ENCODE measurements at places on chromosomes 4 and X. TPM values are rescaled to one million over a fixed set of nuclear protein-coding genes. Genes with fewer than 3 reads are reported as not detected.

Gene CASK
- 78.3 TPM for total RNA-seq

Gene RNF128
- 8.1 TPM for total RNA-seq

Gene SATL1
- total RNA-seq = not detected

GRCh38 chrX:13283512-13283911, 36.3 kb downstream of the ATXN3L start:
- DNase-seq = peak; percentile 40
- no peaks in the 10 kb centered on the region for H3K27me3 ChIP-seq
- no peak overlapping the region for H3K27ac ChIP-seq

- no peak overlapping the region for H3K27ac ChIP-seq
- no peak overlapping the region for H3K4me3 ChIP-seq
- no peak for DNase-seq
- H3K36me3 ChIP-seq = no peaks in the 10 kb centered on the region
Measured at GRCh38 chr4:170698334-170698733, 608.6 kb upstream of the AADAT start.

- H3K27me3 ChIP-seq = no peaks in the 10 kb centered on the region
Measured at GRCh38 chrX:53256446-53257041, 24.8 kb downstream of the IQSEC2 start.

Gene ABHD18
- 5.4 TPM for total RNA-seq

DNA sequence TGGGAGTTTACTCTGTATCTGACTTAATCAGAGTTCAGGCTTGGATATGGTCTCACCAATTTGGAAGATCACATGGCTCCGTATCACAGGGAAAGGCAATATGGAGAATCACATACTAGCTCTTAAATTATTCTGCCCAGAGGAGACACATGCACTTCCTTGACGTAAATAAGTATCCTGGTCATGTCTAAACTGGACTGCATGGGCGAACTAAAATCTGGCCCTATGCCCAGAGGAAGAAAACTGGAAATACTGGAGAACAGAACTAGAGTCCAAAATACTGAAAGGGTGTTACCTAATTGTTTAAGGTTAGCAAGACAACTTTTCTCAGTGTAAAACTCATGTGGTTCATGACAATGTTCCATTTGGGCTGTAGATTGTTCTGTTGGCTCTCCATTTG, 832.3 kb downstream of the RAB28 start:
- no peaks in the 10 kb centered on the region for H3K27me3 ChIP-seq
- H3K36me3 ChIP-seq = no peaks in the 10 kb centered on the region
- no peaks in the 10 kb centered on the region for H3K4me1 ChIP-seq

Gene PAGE1
- total RNA-seq = not detected

Gene CT55
- not detected for total RNA-seq

DNA sequence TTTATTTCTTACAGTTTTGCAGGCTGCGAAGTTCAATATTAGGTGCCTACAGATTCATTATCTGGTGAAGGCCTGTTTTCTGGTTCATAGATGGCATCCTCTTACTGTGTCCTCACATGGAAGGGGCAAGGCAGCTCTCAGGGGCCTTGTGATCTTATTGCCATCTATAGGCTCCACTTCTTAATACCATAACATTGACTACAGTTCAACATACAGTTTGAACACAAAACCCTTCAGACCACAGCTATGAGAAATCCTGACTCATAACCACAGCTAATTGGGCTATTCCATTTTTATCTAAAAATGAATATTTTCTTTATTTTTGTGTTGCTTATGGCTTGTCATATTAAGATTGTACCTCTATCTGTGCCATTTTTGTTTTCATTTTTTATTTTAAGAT, 72.3 kb downstream of the STAG2 start:
- H3K4me3 ChIP-seq = no peak overlapping the region
- no peak overlapping the region for H3K27ac ChIP-seq
- H3K27me3 ChIP-seq = no peaks in the 10 kb centered on the region
- no peaks in the 10 kb centered on the region for H3K36me3 ChIP-seq
- no peaks in the 10 kb centered on the region for H3K4me1 ChIP-seq

Gene GAGE12H
- not detected for total RNA-seq

GRCh38 chrX:14673764-14674163, 144.4 kb downstream of the GLRA2 start:
- peak; percentile 89 for DNase-seq
- H3K4me3 ChIP-seq = no peak overlapping the region
- H3K27ac ChIP-seq = no peak overlapping the region
- H3K4me1 ChIP-seq = peaks cover 3% of the 10 kb centered on the region
- H3K36me3 ChIP-seq = no peaks in the 10 kb centered on the region

GRCh38 chr4:153787575-153787974, 1.3 kb downstream of the SFRP2 start:
- DNase-seq = no peak
- peaks cover 41% of the 10 kb centered on the region for H3K27me3 ChIP-seq
- H3K4me3 ChIP-seq = no peak overlapping the region
- no peak overlapping the region for H3K27ac ChIP-seq

GRCh38 chrX:19672222-19672812, 157.0 kb upstream of the MAP3K15 start:
- no peak overlapping the region for H3K27ac ChIP-seq
- H3K36me3 ChIP-seq = no peaks in the 10 kb centered on the region
- no peaks in the 10 kb centered on the region for H3K27me3 ChIP-seq
- H3K4me1 ChIP-seq = no peaks in the 10 kb centered on the region

Gene ARHGAP36
- total RNA-seq = not detected

Gene TCEAL7
- 32.5 TPM for total RNA-seq

DNA sequence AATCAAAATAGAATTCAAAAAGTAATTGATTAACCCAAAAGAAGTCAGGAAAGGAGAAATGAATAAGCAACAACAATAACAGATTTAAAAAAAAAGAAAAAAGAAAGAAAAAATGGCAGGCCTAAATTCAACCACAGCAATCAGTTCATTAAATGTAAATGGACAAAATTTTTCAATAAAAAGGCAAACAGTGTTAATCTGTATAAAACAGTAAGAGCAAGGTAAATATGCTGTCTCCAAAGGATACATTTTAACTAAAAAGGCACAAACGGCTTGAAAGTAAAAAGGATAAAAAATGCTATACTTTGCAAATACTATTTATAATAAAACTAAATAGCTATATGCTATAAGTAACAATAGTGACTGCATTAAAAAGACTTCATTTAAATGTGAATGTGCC, 582.0 kb downstream of the SPRY1 start:
- DNase-seq = no peak
- no peaks in the 10 kb centered on the region for H3K27me3 ChIP-seq
- H3K27ac ChIP-seq = no peak overlapping the region
- no peak overlapping the region for H3K4me3 ChIP-seq

GRCh38 chr4:88211473-88212252, 53.2 kb upstream of the ABCG2 start:
- no peaks in the 10 kb centered on the region for H3K36me3 ChIP-seq
- H3K27ac ChIP-seq = no peak overlapping the region
- DNase-seq = peak; percentile 59
- no peaks in the 10 kb centered on the region for H3K27me3 ChIP-seq
- H3K4me1 ChIP-seq = no peaks in the 10 kb centered on the region
- no peak overlapping the region for H3K4me3 ChIP-seq

Gene ENPP6
- total RNA-seq = 0.17 TPM

DNA sequence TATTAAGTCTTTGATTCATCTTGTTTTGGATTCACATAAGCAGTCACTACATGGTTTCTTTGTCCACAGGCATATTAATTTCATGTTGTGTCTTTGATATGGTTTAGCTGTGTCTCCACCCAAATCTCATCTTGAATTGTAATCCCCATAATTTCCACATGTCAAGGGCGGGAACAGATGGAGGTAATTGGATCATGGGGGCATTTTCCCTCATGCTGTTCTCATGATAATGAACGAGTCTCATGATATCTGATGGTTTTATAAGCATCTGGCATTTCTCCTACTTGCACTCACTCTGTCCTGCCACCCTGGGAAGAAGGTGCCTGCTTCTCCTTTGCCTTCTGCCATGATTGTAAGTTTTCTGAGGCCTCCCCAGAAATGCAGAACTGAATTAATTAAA, 1811.2 kb upstream of the PCDH10 start:
- no peaks in the 10 kb centered on the region for H3K27me3 ChIP-seq
- no peak for DNase-seq
- H3K4me3 ChIP-seq = no peak overlapping the region
- H3K4me1 ChIP-seq = no peaks in the 10 kb centered on the region

DNA sequence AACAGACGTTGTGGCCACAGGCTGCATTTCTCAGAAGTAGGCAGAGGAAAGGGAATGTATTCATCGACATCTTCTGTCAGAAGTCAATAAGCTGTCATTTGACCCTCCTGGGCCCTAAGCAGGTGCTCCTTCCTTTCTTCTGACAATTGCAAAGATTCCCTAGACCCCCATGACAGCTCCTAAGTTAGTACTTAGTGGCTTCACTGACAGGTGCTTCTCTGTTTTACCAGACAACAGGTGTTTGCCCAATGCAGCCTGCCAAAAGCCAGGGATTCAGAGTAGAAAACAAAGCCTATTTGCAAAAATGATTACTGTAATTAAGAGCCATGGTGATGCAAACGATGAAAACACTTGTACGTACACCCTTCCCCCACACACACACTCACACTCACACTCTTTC, 7.5 kb upstream of the FGF5 start:
- H3K4me1 ChIP-seq = peaks cover 7% of the 10 kb centered on the region
- H3K36me3 ChIP-seq = no peaks in the 10 kb centered on the region
- H3K27me3 ChIP-seq = no peaks in the 10 kb centered on the region
- no peak for DNase-seq
- H3K27ac ChIP-seq = no peak overlapping the region

- H3K36me3 ChIP-seq = no peaks in the 10 kb centered on the region
- no peaks in the 10 kb centered on the region for H3K4me1 ChIP-seq
- H3K4me3 ChIP-seq = no peak overlapping the region
- H3K27ac ChIP-seq = no peak overlapping the region
- no peaks in the 10 kb centered on the region for H3K27me3 ChIP-seq
Measured at GRCh38 chrX:23344238-23344903, 9.7 kb downstream of the PTCHD1 start.

DNA sequence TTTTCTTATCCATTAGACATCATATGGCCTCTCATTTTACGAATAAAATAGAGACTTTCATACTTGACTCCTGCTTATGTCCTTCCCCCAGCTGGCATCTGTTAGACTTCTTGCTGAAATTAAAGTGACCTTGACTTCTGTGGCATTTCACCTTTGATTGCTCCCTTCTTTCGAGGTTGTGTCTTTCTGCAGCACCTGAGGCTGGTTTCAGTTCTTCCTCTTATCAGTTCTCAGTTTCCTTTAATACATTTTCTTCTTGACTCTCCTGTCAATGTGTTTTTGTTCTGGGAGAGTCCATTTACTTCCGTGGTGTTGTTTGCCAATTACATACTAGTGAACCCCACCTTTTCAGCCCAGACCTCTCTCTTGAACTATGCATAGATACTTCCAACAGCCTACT, 81.6 kb downstream of the RBPJ start:
- no peaks in the 10 kb centered on the region for H3K27me3 ChIP-seq
- H3K36me3 ChIP-seq = peaks cover 5% of the 10 kb centered on the region
- DNase-seq = no peak
- H3K4me1 ChIP-seq = no peaks in the 10 kb centered on the region
- H3K27ac ChIP-seq = no peak overlapping the region
- no peak overlapping the region for H3K4me3 ChIP-seq

DNA sequence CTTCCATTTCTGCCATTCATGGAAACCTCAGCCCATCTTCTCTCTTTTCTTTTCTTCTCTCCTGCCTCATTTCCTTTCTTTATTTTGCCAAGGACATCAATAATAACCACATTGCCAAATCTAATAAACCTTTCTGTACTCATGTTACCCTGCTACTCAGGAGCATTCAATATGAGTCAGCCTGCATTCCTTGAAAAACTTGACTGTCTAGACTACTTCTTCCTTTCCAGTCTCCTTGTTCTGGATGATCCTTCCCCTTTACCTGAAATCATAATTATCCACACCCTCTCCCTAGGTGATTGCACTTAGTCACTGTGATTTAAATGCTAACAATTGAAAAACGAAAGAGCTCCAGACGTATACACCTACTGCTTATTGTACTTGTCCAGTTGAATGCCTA, 253.2 kb upstream of the CENPE start:
- no peak overlapping the region for H3K4me3 ChIP-seq
- no peaks in the 10 kb centered on the region for H3K36me3 ChIP-seq

DNA sequence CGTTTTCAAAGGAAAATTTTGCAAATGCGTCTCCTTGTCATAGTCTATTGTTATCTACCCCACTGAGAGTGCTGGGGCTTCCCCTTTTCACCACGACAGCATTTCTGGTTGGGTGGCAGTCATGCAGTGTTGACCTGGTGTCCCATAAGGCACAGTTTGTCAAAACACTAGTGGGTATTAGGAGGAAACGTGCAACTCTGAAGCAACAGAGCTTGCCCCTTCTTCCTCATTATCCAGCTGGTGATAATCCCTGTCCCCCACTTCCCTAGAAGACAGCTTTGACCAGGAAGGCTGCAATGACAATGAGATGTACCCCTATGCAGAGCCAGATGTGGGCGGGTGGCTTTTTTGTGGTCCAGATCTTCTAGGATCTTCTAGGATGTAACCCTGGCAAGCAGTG, 1.8 kb downstream of the TBC1D1 start:
- no peak overlapping the region for H3K27ac ChIP-seq
- H3K4me3 ChIP-seq = no peak overlapping the region
- peaks cover 2% of the 10 kb centered on the region for H3K4me1 ChIP-seq
- no peaks in the 10 kb centered on the region for H3K36me3 ChIP-seq

DNA sequence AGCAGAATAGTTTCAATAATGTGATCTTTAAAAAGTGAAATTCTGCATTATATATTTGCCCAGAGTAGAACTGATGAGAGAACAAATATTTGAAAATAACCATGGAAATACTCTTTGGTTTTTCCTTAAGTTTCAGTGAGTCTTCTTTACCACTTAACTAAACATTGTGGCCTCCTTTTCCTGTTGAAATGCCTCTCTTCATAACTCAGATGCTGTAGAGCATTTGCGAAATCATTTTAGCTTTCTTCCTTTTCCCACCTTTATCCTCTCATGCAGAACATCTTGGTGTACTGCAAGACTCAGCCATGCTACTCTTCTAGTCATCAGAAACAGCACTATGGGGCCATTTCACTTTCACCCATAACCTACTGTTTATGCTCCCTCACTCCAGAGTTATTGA, 48.2 kb downstream of the CASK start:
- no peaks in the 10 kb centered on the region for H3K36me3 ChIP-seq
- no peak overlapping the region for H3K27ac ChIP-seq
- DNase-seq = no peak
- H3K4me1 ChIP-seq = no peaks in the 10 kb centered on the region

DNA sequence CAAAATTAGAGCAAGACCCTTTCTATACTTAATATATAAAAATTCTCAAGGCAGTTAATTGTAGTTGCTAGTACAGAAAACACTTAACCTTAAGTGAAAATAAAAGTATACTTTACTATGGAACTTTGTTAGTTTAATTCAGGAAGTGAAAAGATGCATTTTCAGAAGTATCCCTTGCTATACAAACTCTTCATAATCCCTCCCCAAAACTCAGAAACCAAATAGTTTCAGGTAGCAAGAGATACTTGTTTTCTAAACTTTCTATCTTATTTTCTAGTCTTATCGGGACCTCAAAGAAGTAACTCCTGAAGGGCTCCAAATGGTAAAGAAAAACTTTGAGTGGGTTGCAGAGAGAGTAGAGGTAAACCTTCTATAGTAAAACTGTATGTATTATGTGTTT, 14.3 kb downstream of the PAICS start:
- no peak overlapping the region for H3K4me3 ChIP-seq
- no peaks in the 10 kb centered on the region for H3K27me3 ChIP-seq
- DNase-seq = no peak
- no peaks in the 10 kb centered on the region for H3K4me1 ChIP-seq
- peaks cover 4% of the 10 kb centered on the region for H3K36me3 ChIP-seq
- no peak overlapping the region for H3K27ac ChIP-seq

All from fibroblast of lung (primary cell).